HTR-8/SVneo (cell line): ENCODE measurements at places on chromosomes 13 and 19.

- no peak for DNase-seq
Observed at GRCh38 chr13:95121516-95121915, 179.7 kb downstream of the ABCC4 start.

- DNase-seq, result peak; percentile 21
Observed at GRCh38 chr13:30679483-30680330, 55.6 kb upstream of the ALOX5AP start.

DNA sequence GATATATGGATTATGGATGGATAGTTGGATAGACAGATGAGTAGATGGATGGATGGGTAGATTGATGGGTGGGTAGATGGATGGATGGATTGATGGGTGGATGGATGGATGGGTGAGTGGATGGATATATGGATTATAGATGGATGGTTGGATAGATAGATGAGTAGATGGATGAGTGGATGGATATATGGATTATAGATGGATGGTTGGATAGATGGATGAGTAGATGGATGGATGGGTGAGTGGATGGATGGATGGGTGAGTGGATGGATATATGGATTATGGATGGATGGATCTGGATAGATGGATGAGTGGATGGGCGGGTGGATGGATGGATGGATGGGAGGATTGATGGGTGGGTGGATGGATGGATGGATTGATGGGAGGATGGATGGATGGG lies 36.4 kb upstream of the TNFAIP8L1 start:
- no peak for DNase-seq

GRCh38 chr19:18291590-18292461 lies 10.4 kb upstream of the JUND start:
- peak; percentile 82 for DNase-seq

- no peak for DNase-seq
Observed at GRCh38 chr13:64917566-64917965, 2312.6 kb downstream of the PCDH9 start.

DNA sequence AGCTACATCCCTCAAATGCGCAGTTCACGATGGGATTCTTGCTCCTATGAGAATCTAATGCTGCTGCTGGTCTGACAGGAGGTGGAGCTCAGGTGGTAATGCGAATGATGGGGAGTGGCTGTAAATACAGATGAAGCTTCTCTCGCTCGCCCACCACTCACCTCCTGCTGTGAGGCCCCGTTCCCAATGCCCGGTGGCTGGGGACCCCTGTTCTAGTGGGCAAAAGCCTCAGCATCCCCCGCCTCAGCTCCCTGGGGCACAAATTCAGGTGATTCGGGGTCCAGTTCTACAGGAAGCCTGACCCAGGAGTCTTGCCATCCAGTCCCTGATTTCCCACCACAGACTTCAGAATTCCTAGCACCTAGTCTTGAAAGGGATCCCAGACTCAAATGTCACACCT lies 3.7 kb downstream of the RETN start:
- DNase-seq, result no peak
